ENCODE measurements at places on chromosomes 12 and 14.

GRCh38 chr12:31265722-31266121 lies 60.2 kb downstream of the SINHCAF start:
- no peak overlapping the region for H3K27ac ChIP-seq
- DNase-seq = no peak
- H3K4me1 ChIP-seq = no peaks in the 10 kb centered on the region
- no peaks in the 10 kb centered on the region for H3K27me3 ChIP-seq
- H3K4me3 ChIP-seq = no peak overlapping the region
- no peaks in the 10 kb centered on the region for H3K36me3 ChIP-seq

DNA sequence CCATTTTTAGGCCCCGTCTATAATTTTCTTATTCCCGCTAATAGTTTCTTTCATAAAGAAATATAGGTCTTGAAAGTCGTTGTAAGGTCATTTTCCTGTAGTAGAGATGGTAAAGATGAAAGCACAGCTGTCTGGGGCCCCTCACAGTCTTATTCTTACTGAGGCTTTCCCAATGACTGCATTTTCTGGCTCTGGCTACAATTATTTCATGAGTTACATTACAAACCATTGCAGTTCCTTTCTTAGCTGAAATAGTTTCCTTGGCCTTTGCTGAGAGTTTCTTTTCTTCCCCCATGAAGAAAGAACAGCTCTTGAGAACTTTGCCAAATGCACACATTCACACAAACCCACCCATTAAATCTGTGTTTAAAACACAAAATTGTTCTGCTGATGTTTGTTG lies 113.0 kb downstream of the DYRK2 start:
- DNase-seq = no peak
- no peak overlapping the region for H3K4me3 ChIP-seq
- H3K27ac ChIP-seq = no peak overlapping the region
- peaks cover under 1% of the 10 kb centered on the region for H3K4me1 ChIP-seq
- peaks cover 4% of the 10 kb centered on the region for H3K36me3 ChIP-seq

GRCh38 chr14:99698236-99698635 lies 14.1 kb downstream of the CYP46A1 start:
- no peaks in the 10 kb centered on the region for H3K4me1 ChIP-seq
- no peak overlapping the region for H3K27ac ChIP-seq
- H3K36me3 ChIP-seq = no peaks in the 10 kb centered on the region
- DNase-seq = no peak
- H3K4me3 ChIP-seq = no peak overlapping the region

DNA sequence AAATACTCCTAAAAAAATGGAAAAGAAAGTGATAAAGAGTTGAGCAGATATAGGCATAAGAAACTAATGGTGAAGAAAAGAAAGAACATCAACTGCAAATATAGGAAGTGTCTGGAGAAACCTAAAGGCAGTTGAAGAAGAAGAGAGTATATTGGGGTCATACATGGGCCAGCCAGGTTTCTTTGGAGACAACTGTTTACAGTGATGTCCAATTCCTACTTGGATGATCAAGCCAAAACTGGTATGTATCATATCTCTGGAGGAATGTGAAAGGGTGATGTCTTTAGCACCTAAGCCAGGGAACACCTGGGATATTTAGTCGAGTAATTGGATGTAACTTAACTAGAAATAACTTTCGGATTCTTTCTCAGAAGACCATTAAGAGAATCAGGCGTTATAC lies 129.3 kb upstream of the FLRT2 start:
- H3K27ac ChIP-seq = no peak overlapping the region
- no peaks in the 10 kb centered on the region for H3K4me1 ChIP-seq
- no peaks in the 10 kb centered on the region for H3K36me3 ChIP-seq

GRCh38 chr12:18296909-18297280 lies 35.6 kb downstream of the PIK3C2G start:
- H3K4me3 ChIP-seq = no peak overlapping the region
- H3K27ac ChIP-seq = no peak overlapping the region
- DNase-seq = no peak
- no peaks in the 10 kb centered on the region for H3K4me1 ChIP-seq
- no peaks in the 10 kb centered on the region for H3K27me3 ChIP-seq
- H3K36me3 ChIP-seq = no peaks in the 10 kb centered on the region

DNA sequence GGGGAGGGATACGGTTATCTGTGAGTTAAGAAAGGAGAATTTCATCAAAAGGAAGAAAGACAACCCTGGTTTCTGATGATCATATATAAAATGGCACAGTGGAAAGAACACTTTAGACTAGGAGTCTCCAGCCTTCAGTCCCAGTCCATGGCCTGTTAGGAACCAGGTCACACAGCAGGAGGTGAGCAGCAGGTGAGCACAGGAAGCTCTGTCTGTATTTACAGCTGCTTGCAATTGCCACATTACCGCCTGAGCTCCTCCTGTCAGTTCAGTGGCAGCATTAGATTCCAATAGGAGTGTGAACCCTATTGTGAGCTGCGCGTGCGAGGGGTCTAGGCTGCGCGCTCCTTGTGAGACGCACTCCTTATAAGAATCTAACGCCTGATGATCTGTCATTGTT lies 137.9 kb downstream of the BTG1 start:
- no peaks in the 10 kb centered on the region for H3K27me3 ChIP-seq
- H3K27ac ChIP-seq = peak overlapping the region; percentile 19
- no peak for DNase-seq
- no peaks in the 10 kb centered on the region for H3K36me3 ChIP-seq
- peaks cover 19% of the 10 kb centered on the region for H3K4me1 ChIP-seq

DNA sequence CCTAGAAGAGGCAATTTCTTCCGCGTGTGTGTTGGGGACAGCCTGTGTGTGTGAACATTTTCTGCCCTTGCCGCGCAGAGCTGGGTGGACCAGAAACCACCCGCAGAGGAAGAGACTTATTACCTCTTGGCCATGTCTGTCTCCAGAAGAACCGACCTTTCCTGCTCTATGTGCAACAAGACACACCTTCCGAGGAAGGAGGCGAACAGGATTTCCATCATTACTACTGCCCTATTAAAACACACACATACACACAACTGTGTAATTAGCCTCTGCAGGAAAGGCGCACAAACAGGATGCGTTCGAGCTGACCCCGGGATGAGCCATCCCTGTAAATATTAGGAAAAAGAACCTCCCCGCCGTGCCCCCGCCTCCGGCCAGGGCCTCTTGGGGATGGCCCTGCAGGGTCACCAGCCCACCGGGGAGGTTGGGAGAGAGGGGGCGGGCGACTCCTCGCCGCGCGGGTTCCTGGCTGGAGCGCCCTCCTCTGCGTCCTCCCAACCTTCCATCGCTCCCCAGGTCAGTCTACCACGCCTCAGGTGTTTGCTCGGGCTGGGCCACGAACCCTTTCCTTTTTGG lies 484 bp upstream of the PRKCH start:
- peak overlapping the region; percentile 100 for H3K27ac ChIP-seq
- no peaks in the 10 kb centered on the region for H3K27me3 ChIP-seq
- H3K4me1 ChIP-seq = peaks cover 22% of the 10 kb centered on the region
- no peak for DNase-seq

GRCh38 chr14:73167727-73168126 lies 31.4 kb downstream of the PSEN1 start:
- peaks cover 19% of the 10 kb centered on the region for H3K36me3 ChIP-seq
- H3K4me3 ChIP-seq = no peak overlapping the region
- H3K27me3 ChIP-seq = no peaks in the 10 kb centered on the region
- DNase-seq = no peak
- H3K4me1 ChIP-seq = peaks cover 11% of the 10 kb centered on the region
- H3K27ac ChIP-seq = peak overlapping the region; percentile 14

GRCh38 chr12:115095073-115095748 lies 411.2 kb upstream of the TBX3 start:
- H3K27ac ChIP-seq = no peak overlapping the region
- H3K27me3 ChIP-seq = no peaks in the 10 kb centered on the region
- no peak overlapping the region for H3K4me3 ChIP-seq
- H3K36me3 ChIP-seq = no peaks in the 10 kb centered on the region

DNA sequence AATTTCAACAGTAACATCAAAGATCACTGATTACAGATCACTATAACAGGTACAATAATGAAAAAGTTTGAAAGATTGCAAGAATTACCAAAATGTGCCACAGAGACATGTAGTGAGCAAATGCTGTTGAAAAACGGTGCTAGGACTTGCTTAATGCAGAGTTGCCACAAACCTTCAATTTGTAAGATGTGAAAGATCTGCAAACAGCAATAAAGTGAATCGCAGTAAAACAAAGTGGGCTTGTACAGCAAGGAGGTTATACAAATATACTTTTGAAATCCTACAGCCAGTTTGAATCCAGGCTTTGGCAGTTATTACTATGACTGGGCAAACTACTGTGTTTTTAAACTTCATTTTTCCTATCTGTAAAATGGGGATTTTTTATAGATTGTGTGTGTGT lies 1.0 kb upstream of the PLEKHA5 start:
- H3K27me3 ChIP-seq = peaks cover 6% of the 10 kb centered on the region
- H3K27ac ChIP-seq = peak overlapping the region; percentile 22
- peaks cover 2% of the 10 kb centered on the region for H3K36me3 ChIP-seq
- peak overlapping the region; percentile 85 for H3K4me3 ChIP-seq
- no peak for DNase-seq
- peaks cover 13% of the 10 kb centered on the region for H3K4me1 ChIP-seq

DNA sequence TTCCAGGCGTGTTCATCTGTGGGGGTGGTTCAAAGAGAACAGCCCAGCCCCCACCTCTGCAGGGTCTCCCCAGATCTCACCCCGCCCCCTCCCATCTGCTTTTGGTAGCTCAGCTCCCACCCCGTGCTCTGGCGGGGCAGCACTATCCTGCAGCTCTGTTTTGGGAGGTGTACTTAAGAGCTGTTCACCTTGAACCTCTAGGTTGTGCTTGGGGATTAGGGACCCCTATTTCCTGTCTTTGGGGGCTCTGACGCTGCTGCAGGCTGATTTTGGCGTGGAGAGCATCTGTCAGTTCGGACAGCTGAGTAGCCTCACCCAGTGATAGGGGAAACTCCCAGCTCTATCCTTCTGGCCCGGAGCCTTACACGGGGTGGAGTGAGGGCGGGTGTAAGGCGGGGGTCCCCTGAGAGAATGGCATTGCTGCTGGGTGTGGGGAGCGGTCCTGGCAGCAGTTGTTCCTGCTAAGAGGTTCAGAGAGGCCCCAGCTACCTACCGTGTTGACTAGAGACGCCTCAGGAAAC lies 765 bp downstream of the TMEM120B start:
- no peaks in the 10 kb centered on the region for H3K27me3 ChIP-seq
- H3K36me3 ChIP-seq = peaks cover 2% of the 10 kb centered on the region
- DNase-seq = no peak
- peak overlapping the region; percentile 98 for H3K4me3 ChIP-seq
- H3K27ac ChIP-seq = peak overlapping the region; percentile 14

DNA sequence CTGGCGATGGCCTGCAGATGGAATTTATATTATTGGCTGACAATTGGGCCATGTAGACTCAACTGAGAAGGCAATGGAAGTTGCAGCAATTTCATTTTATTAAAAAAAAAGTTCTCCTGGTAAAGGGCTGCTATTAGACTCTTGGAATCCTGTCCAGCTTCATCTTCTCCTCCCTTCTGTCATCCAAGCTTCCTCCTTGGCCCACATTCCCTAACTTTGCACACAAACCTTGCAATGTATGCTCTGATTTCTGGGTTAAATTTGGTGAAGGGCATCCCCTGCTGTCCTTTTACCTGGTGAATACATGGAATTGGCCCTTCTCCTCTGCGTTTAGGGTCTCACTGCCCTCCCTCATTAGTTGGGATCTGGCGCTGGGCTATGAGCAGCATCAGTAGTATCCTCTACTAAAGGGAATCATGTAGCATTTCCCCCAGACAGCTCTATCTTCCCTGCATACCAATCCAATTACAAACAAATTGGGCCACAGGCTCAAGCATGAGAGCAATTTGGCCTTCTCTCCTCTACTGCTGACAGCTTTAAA lies 336.9 kb downstream of the BMP4 start:
- no peaks in the 10 kb centered on the region for H3K36me3 ChIP-seq
- H3K4me3 ChIP-seq = no peak overlapping the region
- H3K27ac ChIP-seq = no peak overlapping the region
- no peaks in the 10 kb centered on the region for H3K27me3 ChIP-seq
- no peaks in the 10 kb centered on the region for H3K4me1 ChIP-seq

- no peak overlapping the region for H3K4me3 ChIP-seq
- peaks cover 2% of the 10 kb centered on the region for H3K4me1 ChIP-seq
- no peak for DNase-seq
- H3K36me3 ChIP-seq = no peaks in the 10 kb centered on the region
- peaks cover 40% of the 10 kb centered on the region for H3K27me3 ChIP-seq
Measured at GRCh38 chr12:123898673-123899072, 74.0 kb downstream of the CCDC92 start.

DNA sequence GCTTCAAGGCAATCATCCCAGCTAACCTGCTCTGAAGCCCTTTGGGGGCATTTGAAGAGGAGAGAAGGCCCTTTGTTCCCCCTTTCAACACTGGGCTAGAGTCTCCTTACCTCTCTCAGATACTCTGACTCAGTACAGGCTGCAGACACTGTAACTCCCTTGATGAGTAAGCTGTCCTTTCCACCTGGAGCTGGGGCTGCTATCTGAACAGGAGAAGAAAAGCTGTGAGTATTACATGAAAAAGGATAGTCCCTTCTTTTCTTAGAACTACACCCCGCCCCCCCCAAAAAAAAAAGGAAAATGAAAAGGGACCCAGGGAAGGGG lies 186.6 kb upstream of the PLEKHG7 start:
- no peaks in the 10 kb centered on the region for H3K27me3 ChIP-seq
- no peak overlapping the region for H3K27ac ChIP-seq
- peaks cover 3% of the 10 kb centered on the region for H3K36me3 ChIP-seq
- H3K4me1 ChIP-seq = peaks cover 6% of the 10 kb centered on the region
- no peak for DNase-seq

DNA sequence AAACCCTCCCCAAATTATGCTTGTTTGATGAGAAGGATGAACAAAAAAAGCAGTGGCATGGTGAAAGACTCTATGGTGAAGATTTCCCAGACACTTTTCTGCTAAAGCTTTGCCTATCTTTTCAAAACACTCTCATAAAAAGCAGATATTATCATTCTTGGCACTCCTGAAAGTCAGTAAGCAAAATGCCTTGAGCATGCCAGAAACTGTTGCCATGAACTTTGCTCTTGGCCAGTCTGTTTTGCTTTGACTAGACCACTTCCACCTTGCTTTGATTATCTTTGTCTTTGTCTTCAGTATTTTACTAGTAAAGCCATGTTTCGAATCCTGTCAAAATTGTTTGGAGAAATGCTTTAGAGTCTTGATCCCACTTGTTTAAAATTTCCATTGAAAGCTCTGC lies 110.4 kb downstream of the CNTN1 start:
- H3K27ac ChIP-seq = no peak overlapping the region
- DNase-seq = no peak
- no peaks in the 10 kb centered on the region for H3K4me1 ChIP-seq
- no peaks in the 10 kb centered on the region for H3K27me3 ChIP-seq

DNA sequence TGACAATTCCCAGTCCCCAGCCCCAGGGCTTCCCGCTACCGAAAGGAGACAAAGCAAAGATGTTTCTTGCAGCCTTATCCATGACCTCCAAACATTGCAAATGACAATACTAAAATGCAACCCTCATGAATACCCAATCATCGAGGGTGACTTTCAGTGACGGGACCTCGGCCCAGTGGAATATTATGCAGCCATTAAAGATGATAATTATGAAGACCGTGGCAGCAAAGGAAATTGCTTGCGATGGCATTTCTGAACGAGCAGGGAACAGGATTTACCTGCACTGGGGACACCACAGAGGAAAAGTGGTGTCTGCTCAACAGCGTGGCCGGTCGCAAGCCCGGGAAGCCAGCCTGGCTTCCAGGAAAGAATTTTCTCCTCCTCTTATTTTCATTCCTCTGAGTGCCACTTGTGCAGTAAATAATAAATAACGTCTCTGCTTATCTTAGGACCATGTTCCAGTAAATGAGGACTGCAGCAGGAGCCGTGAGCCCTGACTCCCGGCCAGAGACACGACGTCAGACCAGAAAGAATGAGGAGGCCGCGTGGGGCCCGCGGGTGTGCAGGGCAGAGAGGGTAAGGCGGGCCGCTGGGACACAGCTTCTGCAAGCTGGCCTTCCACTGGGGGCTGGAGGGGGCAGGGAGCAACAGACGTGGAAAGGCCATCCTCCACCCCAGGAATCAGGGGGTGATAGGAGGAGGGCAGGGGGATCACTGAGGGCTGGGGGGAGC lies 6.6 kb downstream of the C14orf180 start:
- DNase-seq = no peak
- H3K4me3 ChIP-seq = peak overlapping the region; percentile 57
- H3K36me3 ChIP-seq = peaks cover 2% of the 10 kb centered on the region
- H3K27me3 ChIP-seq = peaks cover 30% of the 10 kb centered on the region
- H3K27ac ChIP-seq = no peak overlapping the region

Measured in T-helper 17 cell (primary cell).